ENCODE measurements at places on chromosomes 3 and 15.

GRCh38 chr15:101198800-101199199 is 53.0 kb downstream of the CHSY1 start:
- no peak for DNase-seq

GRCh38 chr3:119588112-119588511 is 8.8 kb downstream of the ADPRH start:
- DNase-seq = no peak

- DNase-seq = no peak
Observed at GRCh38 chr3:141236361-141236760, 4.7 kb downstream of the PXYLP1 start.

DNA sequence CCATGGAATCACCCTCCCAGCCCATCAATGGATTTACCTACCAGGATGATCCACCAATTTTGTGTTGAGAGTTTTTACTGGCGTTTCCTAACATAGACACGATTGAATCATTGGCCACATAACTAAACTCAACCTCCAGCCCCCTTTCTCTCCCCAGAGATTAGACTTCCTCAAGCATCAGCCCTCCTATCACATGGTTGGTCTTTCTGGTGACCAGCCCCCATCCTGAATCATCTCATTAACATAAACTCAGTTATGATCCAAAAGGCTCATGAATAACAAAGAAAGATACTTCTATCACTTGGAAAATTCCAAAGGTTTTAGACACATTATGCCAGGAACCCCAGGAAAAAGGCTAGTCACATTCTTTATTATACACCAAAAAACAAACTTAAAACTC is 21.2 kb downstream of the PRKAR2A start:
- no peak for DNase-seq

DNA sequence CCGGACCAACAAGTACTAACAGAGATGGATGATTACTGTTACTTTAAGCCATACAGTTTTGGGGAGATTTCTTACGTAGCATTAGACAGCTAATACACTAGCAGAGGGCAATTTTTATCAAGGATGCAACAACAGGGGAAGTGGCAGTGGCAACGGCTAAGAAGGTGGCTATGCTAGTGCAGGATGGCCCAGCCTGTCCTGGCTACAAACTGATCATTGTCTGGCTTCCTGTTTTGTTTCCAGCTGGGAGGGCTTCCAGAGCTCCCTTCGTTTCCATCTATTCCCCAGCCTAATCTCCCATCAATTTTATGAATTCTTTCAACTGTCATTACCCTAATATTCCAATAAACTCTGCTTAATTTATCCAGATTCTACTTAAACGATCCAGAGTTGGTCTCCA is 16.0 kb upstream of the PLA2G4F start:
- DNase-seq = no peak

DNA sequence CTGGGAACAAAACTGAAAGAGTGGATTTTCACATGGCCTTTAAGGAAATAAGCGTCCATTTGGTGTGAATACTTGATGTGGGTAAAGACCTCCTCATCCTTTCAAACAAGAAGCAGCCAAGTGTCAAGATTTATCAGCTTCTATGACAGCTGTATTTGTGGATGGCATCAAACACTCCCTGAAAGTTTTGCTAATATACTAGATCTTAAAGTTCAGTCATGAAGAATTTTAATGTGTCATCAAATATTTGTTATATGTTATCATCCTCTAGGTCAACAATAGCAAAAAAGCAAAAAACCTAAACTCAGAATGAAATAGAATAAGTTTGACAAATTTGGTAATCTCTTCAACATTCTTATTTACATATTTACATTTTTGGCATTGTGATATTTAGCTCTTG is 29.1 kb upstream of the LYSMD4 start:
- no peak for DNase-seq

DNA sequence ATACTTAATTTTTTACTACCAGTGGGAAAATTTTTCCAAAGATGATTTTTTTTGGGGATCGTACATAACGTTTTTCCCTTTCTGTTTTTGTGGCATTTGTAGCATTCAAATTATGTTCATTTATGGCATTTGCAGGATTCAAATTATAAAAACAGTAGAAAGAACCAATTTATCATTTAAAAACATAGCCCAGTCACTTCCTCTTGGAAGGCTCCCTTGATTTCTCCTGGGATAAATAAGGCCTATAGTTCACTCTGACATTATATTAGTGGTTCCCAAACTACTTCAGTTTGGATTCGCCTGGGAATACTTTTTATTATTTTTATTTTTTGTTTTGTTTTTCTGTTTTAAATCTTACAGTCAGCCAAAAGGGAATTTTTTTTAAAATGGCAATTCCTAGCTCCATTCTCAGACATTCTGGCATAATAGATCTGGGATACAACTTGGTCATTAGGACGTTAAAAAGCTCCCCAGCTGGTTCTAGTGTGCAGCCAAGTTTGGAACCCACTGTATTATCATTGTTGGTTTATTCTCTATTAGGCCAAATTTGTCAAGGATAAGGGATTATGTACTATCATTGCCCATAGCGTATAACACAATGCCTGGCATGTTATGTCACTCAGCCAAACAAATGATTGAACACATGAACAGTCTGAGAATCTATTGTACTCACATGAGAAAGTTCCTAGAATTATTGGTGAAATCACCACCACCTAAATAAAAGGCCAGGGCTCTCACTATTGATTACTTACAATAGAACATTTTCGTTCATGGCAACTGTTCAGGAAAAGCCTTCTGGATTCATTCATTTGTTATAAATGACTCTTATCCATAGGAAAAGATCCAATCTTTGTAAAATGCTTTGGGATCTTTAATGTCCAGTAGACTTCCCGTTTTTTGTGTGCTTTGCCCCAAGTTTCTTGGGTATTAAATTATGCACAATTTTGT is 28.9 kb downstream of the RARB start:
- DNase-seq = no peak

Data from right renal cortex interstitium (tissue), 3 donors.